ENCODE measurements at places on chromosomes 1 and 21.

GRCh38 chr1:248380854-248381253 lies 5.3 kb downstream of the OR2T6 start:
- no peak for DNase-seq

GRCh38 chr1:37047542-37047941 lies 13.2 kb upstream of the GRIK3 start:
- DNase-seq: no peak

- no peak for DNase-seq
Measured at GRCh38 chr1:12371053-12371452, 141.2 kb downstream of the VPS13D start.

DNA sequence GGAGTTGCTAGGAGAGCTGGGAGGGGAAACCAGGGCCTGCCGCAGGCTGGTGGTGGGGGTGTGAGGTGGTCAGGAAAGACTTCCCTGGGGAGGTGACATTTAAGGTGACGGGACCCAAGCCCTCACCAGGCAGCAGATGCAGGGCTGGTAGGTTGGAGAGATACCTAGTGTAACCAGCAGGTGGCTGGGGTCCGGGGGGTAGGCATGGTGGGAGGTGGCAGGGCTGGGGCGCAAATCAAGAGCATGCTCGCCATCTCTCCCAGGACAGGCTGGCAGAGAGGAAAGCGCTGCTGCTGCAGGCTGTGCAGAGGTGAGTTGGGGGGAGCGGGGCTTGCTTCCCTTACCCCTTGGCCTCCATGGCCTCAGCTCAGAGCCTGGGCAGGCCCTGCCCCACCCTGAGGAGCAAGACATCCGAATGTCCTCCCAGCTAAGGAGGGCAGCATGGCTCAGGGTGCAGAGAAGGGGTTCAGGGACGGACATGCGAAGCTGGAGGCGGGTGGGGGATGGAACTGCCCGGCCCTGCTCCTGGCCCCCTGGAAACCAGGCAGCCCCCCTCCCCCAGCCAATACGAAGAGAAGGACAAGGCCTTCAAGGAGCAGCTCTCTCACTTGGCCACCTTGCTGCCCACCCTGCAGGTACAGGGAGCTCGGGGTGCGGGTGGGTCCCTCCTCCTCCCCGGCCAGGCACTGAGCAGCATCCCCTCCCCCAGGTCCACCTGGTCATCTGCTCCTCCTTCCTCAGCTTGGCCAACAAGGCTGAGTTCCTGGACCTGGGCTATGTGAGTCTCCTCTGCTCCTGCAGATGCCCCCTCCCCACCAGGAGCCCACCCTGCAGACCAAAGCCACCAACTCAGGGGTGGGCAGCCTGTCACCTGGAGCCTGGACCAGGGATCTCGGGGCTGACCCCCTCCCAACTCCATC lies 4.0 kb downstream of the RNF207 start:
- DNase-seq: peak; percentile 10

GRCh38 chr21:42745511-42746239 lies 92.3 kb downstream of the PDE9A start:
- no peak for DNase-seq

DNA sequence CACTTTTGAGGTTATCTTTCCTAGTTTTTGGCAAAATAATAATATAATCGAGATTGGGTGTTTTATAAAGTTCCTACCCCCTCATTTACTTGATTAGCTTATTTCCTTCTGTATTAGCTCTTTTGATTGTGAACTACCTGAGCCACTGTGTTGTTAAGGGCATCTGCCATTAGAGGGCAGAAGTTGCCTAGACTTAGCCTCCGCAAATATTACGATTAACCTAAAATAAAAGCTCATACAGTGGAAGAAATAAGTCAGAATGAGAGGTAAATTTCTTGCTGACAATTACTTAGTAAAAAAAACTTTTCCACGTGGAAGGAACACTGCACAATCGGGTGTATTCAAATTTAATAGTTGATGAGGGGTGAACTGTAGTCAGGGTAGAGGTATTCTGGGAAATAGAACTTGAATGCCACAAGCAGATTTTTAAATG lies 2.3 kb downstream of the H3-3A start:
- peak; percentile 75 for DNase-seq

GRCh38 chr1:12140016-12140415 lies 26.8 kb upstream of the TNFRSF1B start:
- DNase-seq: no peak

DNA sequence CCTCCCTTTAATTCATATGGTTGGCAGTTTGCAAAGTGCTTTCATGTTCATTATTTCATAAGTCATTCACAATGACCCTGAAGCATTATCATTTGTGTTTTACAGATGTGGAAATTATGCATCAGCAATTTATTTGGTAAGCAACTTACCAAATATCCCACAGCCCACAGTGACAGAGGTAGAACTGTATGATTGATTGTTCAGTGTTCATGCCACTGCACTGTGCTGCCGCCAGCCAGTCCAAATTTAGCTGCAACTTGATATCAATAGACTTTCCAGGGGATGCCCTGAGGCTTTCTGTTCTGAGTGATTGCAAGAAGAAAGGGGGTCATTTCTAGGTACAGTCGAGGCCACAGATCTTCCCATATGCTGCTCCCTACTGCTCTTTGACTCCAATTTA lies 380.3 kb downstream of the PLPP3 start:
- DNase-seq: no peak

GRCh38 chr21:46120301-46121285 lies 22.7 kb downstream of the COL6A2 start:
- DNase-seq: no peak

- DNase-seq: no peak
Measured at GRCh38 chr1:165235155-165235776, 121.2 kb downstream of the LMX1A start.

GRCh38 chr1:173505391-173505790 lies 28.3 kb downstream of the PRDX6 start:
- no peak for DNase-seq

DNA sequence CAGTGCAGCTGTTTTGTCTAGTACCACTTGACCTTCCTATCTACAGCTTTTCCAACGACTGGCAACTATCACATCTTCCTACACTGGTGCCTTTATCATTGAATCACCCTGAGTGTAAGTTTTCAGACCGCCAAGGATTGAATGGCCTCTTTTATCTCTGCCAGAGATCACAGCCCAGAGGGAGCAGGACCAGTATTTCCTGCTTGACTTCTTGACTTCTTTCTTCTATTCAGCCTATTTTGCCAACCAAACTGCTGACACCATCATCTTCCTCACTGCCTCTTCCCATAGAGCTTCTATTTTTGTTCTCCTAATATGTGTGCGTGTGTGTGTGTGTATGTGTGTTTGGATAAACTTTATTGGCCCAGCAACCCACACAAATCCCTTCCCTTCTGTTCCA lies 53.8 kb downstream of the SERBP1 start:
- no peak for DNase-seq

- no peak for DNase-seq
Measured at GRCh38 chr1:232521660-232522059, 108.3 kb downstream of the SIPA1L2 start.

DNA sequence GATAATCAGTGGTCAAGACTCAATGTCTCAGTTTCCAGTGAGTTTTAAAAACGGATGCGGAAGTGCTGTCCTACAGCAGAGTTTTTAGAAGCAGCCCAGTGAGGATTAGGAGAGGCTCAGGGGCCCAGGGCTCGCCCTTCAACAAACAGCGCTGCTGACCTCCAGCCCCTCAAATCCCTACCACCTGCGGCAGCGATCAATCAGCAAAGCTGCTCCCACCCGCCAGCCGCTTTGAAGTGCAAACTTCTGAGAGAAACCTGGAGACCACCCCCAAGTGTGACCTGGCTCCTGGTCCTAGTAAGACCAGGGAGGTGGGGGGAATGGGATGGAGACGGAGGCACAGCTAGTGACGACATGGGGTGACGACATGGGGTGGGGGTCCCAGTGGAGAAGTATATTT lies 14.4 kb downstream of the ZBTB17 start:
- DNase-seq: no peak

GRCh38 chr1:39800471-39800835 lies 11.8 kb upstream of the BMP8B start:
- no peak for DNase-seq

- no peak for DNase-seq
Measured at GRCh38 chr1:14598007-14598497, 433 bp upstream of the KAZN start.

GRCh38 chr1:31761883-31762282 lies 2.3 kb downstream of the ADGRB2 start:
- DNase-seq: no peak

- DNase-seq: no peak
Measured at GRCh38 chr1:61457526-61458040, 267.4 kb downstream of the TM2D1 start.

GRCh38 chr1:234570329-234571120 lies 39.5 kb downstream of the IRF2BP2 start:
- DNase-seq: no peak

- DNase-seq: no peak
Measured at GRCh38 chr1:219500327-219500897, 112.5 kb downstream of the ZC3H11B start.

- no peak for DNase-seq
Measured at GRCh38 chr1:75265792-75266191, 131.6 kb downstream of the LHX8 start.

DNA sequence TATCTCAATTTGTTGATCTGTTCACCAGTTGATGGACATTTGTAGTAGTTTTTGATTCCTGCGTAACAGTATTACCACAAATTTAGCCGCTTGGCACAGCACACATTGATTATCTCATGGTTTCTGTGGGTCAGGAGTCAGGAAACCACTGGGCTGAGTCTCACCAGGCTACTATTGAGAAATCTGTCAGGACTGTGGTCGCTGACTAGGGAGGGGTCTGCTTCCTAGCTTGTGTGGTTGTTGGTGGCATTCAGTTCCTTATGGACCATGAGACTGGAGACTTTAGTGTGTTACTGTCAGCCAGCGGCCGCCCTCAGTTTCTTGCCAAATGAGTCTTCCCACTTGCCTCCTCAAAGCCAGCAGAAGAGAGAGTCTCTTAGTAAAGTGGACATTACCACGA lies 9.8 kb downstream of the PEX14 start:
- no peak for DNase-seq

DNA sequence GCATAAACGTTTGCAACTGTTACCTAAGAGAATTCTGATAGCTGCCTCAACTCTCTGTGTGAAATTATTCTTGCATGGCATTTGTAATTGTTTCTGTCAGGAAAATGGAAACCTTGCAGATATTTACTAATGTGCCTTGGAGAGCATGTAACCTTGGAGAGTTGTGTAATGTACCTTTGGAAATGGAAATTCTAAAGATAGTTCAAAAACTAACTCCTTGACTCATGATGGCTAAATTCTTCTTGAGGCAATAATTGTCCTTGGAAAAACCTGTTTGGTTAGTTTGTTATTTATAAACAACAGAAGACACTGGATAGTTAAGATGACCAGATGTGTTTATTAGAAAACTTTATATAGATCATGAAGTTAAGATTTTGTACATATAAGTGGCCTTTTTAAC lies 1033.8 kb downstream of the PLA2G4A start:
- no peak for DNase-seq

GRCh38 chr1:82920418-82921248 lies 1078.3 kb downstream of the TTLL7 start:
- DNase-seq: no peak

DNA sequence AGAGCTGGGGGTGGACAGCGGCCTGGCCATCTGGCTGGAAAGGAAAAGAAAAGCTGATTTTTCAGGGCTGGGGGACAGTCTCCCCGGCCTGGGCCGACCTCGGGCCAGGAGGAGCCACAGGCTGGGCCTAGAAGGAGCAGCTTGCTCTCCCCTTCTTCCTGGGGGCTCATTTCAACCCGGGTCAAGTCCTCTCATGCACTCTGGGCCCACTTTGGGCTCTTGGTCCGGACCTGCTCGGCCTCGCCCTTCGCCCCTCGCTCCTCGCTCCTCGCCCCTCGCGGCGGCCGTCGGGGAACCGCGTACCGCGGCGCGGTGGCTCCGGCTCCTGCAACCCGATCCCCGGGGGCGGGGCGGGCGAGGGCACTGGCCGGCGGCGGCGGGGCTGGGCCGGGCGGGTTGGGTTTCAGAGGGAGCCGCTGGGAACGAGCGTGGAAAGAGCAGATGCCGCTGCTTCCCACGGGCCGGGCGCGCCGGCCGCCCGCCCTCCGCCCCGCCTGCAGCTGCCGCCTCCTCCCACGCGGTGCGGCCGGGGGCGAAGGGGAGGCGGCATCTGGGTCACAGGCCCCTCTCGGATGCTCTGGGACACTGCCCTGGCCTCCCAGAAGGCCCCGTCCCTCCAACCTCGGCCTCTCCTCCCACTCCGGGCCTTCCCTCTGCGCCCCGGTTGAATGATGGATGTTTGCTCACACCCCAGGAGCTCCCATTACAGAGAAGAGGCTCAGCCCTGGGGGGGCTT lies 6.6 kb downstream of the HEYL start:
- DNase-seq: no peak

DNA sequence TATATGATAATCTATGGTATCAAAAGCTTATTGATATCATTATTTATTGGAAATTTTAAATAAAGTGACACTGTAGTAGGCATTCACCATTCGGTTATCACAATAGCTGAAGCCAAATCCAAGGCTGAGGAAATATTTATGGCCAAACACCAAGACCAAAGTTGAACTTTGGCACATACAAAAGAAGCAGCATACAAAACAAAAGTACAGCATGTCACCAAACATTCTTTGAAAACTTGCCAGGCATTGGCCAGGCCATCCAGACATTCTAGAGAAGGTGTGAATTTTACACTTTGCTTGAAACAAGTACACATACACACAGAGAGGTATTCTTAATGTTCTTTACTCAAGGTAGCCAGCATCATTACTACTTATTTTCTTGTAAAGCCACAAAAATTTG lies 544.4 kb upstream of the CXADR start:
- no peak for DNase-seq

- no peak for DNase-seq
Measured at GRCh38 chr1:8352471-8352845, 34.5 kb downstream of the SLC45A1 start.

- no peak for DNase-seq
Measured at GRCh38 chr1:57072401-57073110, 106.7 kb upstream of the C8B start.

DNA sequence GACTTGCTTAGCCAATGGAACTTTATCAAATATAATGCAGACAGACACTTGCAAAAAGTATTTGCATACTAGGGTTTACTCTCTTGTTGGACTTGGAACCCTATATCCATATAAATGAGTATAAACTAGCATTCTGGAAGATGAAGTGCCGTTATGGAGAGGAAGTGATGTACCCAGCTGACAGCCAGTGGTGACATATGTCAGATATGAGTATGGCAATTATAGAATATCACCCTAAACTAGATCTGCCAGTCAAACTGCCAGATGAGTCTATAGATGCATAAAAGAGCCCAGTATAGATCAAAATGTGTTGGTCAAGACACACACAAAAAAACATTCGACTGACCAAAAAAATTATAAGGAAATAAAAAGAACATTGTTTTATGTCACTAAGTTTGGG lies 739.3 kb downstream of the PLA2G4A start:
- DNase-seq: no peak
